GM13976 (cell line): ENCODE measurements at places on chromosomes 4 and X.

- DNase-seq = no peak
These were observed 411.2 kb downstream of the TLL1 start for GRCh38 chr4:166284221-166284620.

- no peak for DNase-seq
These were observed 36.4 kb upstream of the FREM3 start for GRCh38 chr4:143736861-143737260.

- DNase-seq = no peak
These were observed 27.7 kb upstream of the METAP1 start for GRCh38 chr4:98967786-98968329.

GRCh38 chr4:3160438-3160837, 86.0 kb downstream of the HTT start:
- DNase-seq = no peak

- DNase-seq = no peak
These were observed 176.0 kb downstream of the APBB2 start for GRCh38 chr4:41038304-41038703.

DNA sequence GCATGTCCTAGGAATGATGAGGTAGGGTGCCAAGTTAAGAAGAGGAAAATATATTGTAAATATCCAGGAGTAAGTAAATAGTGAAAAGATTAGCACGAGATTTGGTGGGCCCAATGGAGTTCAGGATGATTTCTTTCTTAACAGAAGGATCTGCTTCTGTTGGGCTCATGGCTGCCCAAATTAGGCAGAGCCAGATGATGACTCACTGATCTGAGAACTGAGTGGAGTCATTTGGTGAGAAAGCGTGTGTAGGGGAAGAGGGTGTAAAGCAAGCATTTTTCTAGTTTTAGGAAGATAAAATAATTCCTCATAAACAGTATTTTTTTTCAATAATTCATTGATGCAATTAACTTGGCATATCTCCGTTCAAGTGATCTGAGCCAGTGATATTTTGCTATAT, 1.6 kb downstream of the TBX22 start:
- DNase-seq = no peak

DNA sequence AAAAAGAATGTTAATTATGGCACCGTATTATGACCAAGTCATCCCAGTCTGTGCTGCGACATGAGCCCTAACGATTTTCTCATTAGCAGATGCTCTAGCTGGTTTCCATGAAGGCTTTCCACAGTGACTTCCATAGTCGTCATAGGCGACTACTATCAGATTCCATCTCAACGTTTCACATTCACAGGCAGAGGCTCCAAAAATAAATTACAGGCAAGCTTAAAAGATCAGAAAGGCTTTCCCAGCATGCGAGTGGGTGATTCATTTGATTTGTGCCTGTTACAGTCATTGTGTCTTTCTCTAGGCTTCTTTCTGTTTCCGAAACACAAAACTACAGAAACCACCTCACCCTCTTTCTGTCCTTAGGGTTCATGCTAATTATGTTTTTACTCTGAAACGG, 43.2 kb downstream of the PALLD start:
- DNase-seq = no peak

DNA sequence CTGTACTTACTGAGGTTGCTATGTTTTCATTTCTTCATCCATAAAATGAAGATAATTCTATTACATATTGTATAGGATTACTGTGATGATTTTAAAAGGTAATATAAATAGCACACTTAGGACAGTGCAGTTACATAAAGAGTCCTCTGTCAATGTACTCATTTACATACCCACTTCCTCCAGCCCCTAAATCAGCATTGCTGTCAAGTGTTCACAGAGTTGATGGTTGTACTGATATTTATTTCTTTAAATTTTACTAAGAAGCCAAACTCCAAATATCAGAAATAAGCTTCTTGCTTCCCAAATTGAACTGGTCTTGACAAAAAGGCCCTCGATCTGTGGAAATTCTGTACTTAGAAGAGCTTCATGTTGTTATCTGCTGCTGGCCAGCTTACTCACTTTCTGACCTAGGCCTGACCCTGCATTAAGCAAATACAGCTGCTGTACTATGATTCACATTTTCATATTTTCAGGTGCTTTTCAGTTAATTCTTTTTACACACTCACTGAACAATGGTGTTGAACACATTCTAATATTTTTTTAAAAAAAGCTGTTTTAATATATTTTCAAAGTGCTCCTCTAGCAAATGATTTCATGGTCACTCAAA, 259.6 kb downstream of the UNC5C start:
- DNase-seq = no peak

DNA sequence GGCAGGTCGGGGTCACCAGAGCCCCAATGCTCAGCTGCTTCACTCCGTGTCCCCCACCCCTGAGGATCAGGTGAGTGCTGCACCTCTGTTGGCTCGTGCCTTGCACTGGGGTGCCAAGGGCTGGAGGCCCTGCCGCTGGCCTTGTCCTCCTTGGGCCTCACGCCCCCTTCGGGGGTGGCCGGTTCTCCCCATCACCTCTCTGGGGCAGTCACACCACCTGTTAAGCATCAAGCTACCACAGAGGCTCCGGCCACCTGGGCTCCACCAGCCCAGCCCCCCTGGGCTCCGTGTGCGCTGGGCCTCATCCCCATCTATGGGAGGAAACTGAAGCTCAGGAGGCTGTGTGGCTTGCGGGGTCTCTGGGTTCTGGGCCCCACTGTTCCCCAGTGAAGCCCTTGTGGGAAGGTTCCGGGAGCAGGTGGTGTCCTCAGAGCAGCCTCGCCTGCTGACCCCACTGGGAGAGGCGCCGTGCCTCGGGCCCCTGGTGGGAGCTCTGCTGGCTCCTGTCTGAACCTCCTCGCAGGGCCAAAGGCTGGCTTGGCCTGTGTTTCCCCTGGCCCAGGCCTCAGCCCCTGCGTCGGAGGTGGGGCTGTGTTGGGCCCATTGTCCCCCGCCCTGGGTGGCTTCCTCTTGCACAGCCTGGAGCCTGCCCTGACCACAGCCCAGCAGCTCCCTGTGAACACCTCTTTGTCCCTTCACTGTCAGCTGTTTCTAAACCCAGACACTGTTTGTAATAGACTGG, 30.8 kb downstream of the DOK7 start:
- no peak for DNase-seq

DNA sequence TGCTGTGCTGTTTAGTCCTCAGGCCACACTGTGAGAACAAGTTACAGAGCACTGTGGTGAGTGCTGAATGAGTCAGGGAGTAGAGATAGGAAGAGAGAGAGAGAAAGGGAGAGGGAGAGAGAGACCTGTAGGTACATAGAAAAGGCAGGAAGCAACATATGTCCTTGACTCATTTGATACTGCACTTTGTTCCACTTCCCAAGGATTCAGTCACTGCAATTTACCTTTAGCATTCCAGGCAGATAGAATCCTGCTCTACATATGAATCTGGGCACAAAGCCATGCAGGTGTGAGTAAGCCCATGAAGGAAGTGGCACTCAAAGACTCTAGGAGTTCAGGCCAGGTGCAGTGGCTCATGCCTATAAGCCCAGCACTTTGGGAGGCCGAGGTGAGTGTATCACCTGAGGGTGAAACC, 1.0 kb upstream of the DAPP1 start:
- DNase-seq = no peak

DNA sequence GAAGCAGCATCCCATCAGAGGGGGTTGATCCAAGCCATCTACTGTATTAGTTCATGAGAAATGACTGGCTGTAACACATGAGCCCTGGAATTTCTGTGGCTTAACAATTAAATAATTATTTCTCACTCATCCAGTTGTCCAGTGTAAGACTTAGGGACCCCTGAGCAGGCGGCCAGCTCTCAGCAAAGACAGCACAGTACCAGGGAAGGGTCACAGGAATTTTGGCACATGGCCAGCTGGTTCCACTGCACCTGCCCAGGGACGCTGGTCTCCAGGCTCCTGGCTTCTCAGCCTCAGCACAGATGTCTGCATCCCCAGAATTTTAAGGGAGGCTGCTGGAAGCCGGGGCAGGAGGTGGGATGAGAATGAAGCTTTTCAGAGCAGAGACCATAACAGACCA, 93.7 kb upstream of the DHRSX start:
- no peak for DNase-seq

GRCh38 chr4:17157304-17157703, 258.9 kb upstream of the LDB2 start:
- no peak for DNase-seq

- DNase-seq = no peak
These were observed 42.8 kb upstream of the FBXW7 start for GRCh38 chr4:152578670-152579069.

- no peak for DNase-seq
These were observed 36.7 kb downstream of the LARP7 start for GRCh38 chr4:112673686-112674085.

DNA sequence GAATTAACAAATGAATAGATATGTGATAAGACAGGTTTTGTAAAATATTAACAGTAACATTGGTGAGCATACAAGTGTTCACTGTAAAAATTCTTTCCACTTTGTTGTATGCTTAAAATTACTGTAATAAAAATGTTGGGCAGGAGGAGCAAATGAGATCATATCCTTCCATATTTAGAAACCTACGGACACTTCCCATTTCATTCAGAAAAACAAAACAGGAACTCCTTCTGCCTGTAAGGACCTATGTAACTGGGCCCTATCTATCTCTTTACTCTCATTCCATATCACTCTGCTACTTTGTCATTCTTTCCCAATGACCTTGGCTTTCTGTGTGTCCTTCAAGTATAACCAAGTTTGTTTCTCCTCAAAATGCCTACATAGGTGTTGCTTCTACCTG, 53.7 kb upstream of the SLC39A8 start:
- no peak for DNase-seq

GRCh38 chr4:94523617-94524016, 71.9 kb downstream of the PDLIM5 start:
- DNase-seq = no peak

DNA sequence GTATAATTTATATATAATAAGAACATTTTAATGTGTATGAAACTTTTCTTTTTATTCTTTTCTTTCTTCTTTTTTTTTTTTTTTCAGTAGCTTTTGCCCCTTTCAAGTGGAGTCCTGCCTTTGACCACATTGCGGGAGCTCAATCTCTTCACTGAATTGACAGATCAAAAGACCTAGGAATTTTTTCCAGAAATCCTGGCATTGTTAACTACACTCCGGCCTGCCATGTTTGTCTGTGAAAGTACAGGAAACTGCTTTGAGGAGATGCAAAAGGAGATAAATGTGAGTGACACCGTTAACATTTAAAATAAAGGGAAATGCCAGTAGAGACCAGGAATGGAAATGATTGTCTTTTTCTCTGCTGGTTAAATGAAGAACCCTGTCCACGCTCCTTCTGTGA, 159.3 kb upstream of the VCX3A start:
- no peak for DNase-seq

DNA sequence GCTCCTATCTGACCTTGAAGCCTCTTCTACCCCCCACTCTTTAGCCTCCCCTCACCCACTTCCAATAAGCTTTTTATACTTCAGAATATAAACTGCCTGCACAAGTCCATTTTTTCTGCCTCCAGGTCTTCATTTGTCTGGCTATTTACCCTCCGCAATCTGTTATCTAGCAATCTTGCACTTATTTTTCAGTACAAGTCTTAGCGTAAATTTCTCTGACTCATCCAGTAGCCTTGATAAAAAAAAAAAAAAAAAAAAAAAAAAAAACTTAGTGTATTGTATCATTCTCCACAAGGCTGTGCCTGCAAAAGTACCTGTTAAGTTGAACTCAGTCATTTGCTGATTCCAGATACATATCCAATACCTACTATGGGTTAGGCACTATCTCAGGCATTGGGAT, 219.5 kb upstream of the DKK2 start:
- DNase-seq = no peak

- no peak for DNase-seq
These were observed 26.2 kb upstream of the RHOH start for GRCh38 chr4:40170588-40170987.

GRCh38 chrX:96181605-96182004, 503.0 kb upstream of the DIAPH2 start:
- DNase-seq = no peak

DNA sequence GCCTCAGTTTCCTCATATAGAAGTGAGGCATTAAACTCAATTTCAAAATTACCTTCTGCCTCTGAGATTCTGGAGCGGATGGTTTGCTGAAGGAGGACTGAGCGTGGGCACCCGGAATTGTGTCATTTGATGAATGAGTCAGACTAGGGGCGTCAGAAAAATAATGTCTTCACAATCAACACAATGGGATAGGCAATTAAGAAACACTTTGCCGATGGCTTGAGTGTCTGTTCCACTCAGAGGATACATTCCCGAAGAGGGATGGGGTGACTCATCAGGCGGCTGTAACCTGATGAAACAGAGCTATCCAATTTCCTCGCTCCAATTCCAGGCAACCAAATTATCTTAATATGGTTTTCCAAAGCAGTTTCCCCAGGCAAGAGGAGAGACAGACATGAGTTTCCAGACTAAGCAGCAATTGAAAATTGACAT, 1.2 kb upstream of the CHRNA9 start:
- DNase-seq = no peak

DNA sequence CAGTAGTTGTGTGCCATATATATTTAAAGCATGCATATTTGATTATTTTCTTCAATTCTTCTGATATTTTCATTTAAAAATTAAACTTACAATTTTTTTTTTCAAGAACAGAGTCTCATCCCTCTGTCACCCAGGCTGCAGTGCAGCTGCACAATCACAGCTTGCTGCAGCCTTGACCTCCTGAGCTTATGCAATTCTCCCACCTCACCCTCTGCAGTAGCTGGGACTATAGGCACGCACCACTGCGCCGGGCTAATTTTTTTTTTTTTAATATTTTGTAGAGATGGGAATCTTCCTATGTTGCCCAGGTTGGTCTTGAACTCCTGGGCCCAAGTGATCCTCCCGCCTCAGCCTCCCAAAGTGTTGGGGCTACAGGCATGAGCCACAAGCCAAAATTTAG, 5.8 kb upstream of the DCLK2 start:
- DNase-seq = no peak

- no peak for DNase-seq
These were observed 724 bp downstream of the THOC2 start for GRCh38 chrX:123731987-123732669.

GRCh38 chr4:8568068-8568668, 12.0 kb upstream of the GPR78 start:
- no peak for DNase-seq

GRCh38 chr4:81032771-81033684, 2.5 kb downstream of the BMP3 start:
- no peak for DNase-seq

- no peak for DNase-seq
These were observed 86.0 kb downstream of the EVC start for GRCh38 chr4:5796976-5797375.

- no peak for DNase-seq
These were observed 57.7 kb upstream of the UGT2B7 start for GRCh38 chr4:69038582-69038981.
